Stimulated activated CD4-positive, alpha-beta T cell treated with anti-CD3 and anti-CD28 coated beads, TNF-alpha, amount 100 ng/mL, for 1 hour (primary cell): ENCODE measurements at places on chromosomes 12 and 14.

DNA sequence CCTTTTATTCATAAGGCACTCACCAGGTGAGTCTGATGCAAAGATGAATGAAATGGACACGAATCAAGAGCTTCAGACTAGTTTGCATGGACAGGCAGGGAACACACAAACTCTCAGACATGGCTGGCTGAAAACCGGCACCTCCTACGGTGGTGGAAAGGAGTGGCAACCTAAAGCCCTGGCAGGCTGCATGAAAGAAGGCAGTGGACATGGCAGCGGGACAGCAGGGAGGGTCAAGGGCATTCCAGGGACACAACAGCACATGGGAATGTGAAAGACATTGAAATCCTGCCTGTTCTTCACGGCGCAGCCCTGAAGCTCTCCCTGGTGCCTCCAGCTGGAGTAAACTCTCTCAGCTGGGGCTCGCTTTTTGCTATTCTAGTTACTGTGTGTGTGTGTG lies 16.6 kb upstream of the LRTM2 start:
- DNase-seq = no peak

- DNase-seq = no peak
Measured at GRCh38 chr14:91322623-91323022, 78.1 kb upstream of the GPR68 start.

- no peak for DNase-seq
Measured at GRCh38 chr14:72781561-72782508, 112.1 kb downstream of the DPF3 start.

GRCh38 chr12:12008931-12009611 lies 61.7 kb upstream of the BCL2L14 start:
- DNase-seq = peak; percentile 15

DNA sequence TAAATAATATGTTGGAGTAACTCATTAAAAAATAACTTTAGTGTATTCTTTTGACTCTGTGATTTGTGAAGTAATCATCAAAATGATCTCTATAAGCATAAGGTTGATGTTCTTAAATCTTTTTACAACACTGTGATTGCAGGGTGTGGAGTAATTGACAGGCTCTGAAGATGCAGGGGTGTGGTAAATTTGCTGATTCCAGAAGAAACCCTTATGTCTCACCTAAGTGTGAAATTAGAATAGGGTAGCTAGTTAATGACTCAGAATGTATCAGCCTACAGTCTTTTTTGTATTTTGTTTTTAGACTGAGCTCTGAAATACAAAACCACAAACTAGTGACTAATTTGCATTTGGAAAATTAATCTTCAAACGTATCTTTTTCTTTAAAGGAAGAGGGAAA lies 5.9 kb downstream of the PRPF39 start:
- no peak for DNase-seq

DNA sequence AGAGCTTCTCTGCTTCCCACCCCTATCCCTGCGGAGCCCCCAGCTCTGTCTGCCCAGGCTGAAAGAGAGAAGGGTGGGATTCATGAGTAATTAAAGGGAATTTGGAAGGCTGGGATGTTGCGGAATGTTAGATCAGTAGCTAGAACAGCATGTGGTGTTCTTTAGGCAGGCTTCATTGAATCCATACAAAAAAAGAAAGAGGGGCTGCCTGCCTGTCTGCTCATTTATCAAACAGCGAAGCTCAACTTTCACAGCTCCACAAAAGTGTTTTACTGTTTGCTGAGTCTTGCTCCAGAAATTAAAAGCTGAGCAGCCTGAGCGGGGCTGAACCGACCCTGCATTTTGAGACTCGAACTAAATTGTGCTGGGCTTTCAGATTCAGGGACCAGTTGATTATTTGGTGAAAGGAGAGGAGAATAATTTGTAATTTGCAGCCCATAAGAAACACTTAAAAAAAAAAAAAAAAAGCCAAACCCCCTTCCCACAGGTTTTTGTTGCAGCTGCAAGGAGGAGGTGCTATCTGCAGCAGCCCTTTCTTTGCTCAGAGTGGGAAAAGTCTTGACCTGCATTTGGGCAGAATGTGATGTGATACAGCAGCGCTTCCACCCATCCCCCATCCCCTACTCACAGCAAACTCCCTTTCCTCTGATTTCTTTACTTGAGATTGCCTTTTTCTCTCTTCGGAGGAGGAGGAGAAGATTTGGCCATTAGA lies 89.7 kb downstream of the RFX4 start:
- DNase-seq = no peak

DNA sequence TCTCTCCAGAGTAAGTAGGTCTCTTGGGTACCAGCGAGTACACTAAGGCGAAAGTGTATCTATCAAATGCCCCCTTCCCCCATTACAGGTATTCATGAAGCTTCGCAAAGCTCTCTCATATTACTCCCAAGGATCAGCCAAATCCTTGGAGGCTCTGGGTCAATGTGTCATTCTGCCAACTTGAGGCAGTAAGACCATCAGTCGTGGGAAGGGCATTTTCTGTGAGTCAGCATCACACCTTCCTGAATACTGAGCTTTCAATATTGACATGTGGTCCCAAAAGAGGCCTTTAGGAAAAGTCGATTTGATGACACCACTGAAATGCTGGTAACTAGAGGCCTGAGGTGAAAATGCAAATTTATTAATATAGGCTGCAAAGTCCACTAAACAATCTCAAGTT lies 323.9 kb downstream of the LRIG3 start:
- no peak for DNase-seq

DNA sequence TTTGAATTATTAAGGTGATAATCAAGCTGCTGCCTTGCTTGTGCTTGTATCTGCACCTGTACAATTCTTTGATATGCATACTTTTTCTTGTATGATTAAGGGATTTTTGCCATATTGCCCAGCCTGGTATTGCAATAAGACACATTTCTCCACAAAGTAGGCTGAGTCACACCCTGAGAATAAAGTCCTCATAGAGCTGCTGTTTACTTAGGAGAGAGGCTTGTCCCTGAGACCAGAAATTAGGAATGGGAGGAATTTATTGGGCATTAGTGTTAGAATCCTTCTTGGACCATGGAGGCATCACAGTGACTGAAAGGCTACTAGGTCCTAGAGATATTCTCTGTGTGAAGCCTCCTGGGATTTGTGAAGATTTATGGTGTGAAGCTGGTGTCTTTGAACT lies 506.8 kb upstream of the FBXO33 start:
- no peak for DNase-seq

DNA sequence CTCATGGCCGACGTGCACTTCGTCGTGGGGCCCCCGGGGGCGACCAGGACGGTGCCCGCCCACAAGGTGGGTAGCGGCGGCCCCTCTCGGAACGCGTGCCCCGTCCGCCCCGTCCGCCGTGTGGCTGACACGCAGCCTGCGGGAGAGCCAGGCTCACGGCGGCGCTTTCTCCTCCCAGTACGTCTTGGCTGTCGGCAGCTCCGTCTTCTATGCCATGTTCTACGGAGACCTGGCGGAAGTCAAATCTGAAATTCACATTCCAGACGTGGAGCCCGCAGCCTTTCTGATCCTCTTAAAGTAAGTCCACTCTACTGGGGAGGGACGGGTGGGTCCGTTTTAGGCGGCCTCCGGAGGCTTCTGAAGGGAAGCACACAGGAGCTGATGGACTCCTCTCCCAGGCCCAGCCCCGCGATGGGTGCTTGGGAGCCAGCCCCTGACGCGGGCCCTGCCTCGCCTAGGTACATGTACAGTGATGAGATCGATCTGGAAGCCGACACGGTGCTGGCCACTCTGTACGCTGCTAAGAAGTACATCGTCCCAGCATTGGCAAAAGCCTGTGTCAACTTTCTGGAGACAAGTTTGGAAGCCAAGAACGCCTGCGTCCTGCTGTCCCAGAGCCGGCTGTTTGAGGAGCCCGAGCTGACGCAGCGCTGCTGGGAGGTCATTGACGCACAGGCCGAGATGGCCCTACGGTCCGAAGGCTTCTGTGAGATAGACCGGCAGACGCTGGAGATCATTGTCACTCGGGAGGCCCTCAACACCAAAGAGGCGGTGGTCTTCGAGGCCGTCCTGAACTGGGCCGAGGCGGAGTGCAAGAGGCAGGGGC lies 1.1 kb downstream of the BTBD6 start:
- no peak for DNase-seq

DNA sequence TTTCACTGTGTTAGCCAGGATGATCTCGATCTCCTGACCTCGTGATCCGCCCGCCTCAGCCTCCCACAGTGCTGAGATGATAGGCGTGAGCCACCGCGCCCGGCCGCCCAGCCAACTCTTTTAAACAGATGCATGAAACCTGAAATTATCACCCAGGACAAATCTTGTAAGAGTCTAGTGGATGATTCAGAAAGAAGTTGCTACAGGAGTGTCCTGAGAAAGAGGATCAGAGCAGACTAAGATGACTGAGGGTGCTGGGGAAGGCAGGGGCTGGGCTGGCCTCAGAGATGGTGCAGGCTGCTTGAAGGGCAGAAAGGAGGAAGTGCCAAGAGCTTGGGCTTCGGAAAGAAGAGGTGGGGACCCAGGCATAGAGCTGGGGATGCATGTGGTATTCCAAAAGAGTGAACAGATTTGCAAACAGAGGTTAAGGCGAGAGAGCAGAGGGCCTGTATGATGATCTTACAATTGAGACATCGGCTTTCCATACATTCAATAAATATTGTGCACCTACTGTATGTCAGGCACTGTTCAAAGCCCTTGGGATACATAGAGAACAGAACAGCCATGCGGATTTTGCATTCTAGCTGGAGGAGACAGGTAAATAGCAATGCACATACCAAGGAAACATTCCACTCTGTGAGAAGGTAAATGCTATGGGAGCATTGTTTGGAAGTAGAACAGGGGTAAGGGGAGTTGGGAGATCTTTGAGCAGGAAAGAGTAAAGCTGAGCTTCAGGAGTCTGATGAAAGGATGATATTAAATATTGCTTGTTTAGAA lies 7.4 kb upstream of the CD9 start:
- no peak for DNase-seq
